Activated T-cell treated with anti-CD3 and anti-CD28 coated beads, Interleukin-2, amount 50 U/mL, for 72 hours (primary cell): ENCODE measurements at places on chromosomes 3 and 15.
A peak's percentile ranks its signal among the peaks of the same experiment; 100 is the strongest.

GRCh38 chr3:9912294-9912935 is 4.5 kb upstream of the IL17RC start:
- no peak for DNase-seq

GRCh38 chr3:177141899-177142646 is 55.2 kb downstream of the TBL1XR1 start:
- DNase-seq: no peak

- DNase-seq: no peak
Observed at GRCh38 chr3:59658274-59658673, 608.4 kb upstream of the CFAP20DC start.

- peak; percentile 51 for DNase-seq
Observed at GRCh38 chr3:149657926-149658743, at the start of gene WWTR1. WWTR1 (minus strand) TSS chr3:149658025; CDS start chr3:149657306, 719 bp downstream.

- peak; percentile 33 for DNase-seq
Observed at GRCh38 chr15:81939604-81940440, 106.0 kb downstream of the MEX3B start.

GRCh38 chr3:175422744-175423143 is 563.6 kb downstream of the NAALADL2 start:
- no peak for DNase-seq
